ENCODE measurements at places on chromosomes 6 and 20.

DNA sequence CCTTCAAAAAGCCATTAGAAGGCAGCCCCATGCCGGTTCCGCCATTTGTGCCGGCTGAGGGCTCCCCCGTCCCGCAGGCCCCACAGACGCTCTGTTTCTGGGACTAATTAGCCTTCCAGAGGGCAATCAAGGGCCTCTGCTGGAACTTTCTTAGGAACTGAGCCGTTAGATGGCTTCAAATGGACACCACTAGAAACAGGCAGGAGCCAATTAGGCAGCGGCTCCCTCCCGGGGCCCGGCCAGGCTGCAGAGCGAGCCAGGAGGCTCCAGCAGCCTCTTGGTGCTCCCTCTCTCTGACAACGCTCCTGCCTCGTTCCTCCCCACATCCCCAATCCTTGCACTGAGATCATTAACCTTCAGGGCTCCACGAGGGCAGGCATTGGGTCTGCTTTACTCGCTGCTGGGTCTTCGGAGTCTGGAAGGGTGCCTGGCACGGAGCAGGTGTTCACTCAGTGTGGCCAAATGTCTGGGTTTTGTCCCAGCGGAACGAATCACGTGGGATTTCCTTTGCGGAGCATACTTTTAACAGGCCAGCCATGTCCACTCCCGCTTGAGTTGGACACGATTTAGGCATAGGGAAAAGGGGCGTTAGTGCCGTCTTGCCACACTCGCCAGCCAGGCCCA, 98.3 kb downstream of the TMEM242 start:
- no peaks in the 10 kb centered on the region for H3K27me3 ChIP-seq
- DNase-seq, result no peak
- H3K27ac ChIP-seq, result no peak overlapping the region

DNA sequence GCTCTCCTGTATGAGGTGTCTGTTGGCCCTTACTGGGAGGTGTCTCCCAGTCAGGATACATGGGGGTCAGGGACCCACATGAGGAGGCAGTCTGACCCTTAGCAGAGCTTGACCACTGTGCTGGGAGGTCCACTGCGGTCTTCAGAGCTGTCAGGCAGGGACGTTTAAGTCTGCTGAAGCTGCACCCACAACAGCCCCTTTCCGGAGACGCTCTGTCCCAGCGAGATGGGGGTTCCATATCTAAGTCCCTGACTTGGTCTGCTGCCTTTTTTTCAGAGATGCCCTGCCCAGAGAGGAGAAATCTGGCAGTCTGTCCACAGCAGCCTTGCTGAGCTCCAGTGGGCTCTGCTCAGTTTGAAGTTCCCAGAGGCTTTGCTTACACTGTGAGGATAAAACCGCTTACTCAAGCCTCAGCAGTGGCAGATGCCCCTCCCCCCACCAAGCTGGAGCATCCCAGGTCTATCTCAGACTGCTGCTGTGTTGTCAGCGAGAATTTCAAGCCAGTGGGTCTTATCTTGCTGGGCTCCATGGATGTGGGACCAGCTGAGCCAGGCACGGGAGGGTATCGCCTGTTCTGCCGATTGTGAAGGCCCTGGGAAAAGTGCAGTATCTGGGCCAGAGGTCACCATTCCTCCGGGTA, 36.3 kb upstream of the IBTK start:
- no peaks in the 10 kb centered on the region for H3K4me1 ChIP-seq
- H3K27ac ChIP-seq, result no peak overlapping the region
- no peak for DNase-seq
- no peak overlapping the region for H3K4me3 ChIP-seq
- H3K27me3 ChIP-seq, result no peaks in the 10 kb centered on the region

DNA sequence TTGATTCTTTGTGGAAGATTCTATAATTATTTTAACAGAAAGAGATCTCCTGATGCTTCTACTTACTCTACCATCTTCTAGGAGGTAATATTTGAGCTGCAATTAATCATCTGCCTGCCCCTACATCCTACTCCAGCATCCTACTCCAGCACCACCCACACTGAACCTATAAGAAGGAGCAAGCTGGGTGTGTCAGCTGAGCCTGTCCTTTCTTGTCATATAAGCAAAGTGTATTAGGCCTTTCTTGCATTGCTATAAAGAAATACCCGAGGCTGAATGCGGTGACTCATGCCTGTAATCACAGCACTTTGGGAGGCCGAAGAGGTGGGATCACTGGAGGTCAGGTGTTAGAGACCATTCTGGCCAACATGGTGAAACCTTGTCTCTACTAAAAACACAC, 84.2 kb upstream of the ARG1 start:
- H3K27me3 ChIP-seq, result no peaks in the 10 kb centered on the region
- no peaks in the 10 kb centered on the region for H3K4me1 ChIP-seq
- H3K4me3 ChIP-seq, result no peak overlapping the region
- no peak for DNase-seq
- no peak overlapping the region for H3K27ac ChIP-seq
- no peaks in the 10 kb centered on the region for H3K36me3 ChIP-seq

- no peak overlapping the region for H3K27ac ChIP-seq
- H3K4me1 ChIP-seq, result peaks cover 11% of the 10 kb centered on the region
- no peak overlapping the region for H3K4me3 ChIP-seq
- DNase-seq, result no peak
- H3K36me3 ChIP-seq, result peaks cover 20% of the 10 kb centered on the region
Observed at GRCh38 chr20:41426976-41427375, 60.4 kb upstream of the EMILIN3 start.

- no peak overlapping the region for H3K27ac ChIP-seq
- H3K4me3 ChIP-seq, result no peak overlapping the region
- DNase-seq, result no peak
- H3K36me3 ChIP-seq, result peaks cover 4% of the 10 kb centered on the region
- no peaks in the 10 kb centered on the region for H3K27me3 ChIP-seq
Observed at GRCh38 chr6:129632172-129632613, 77.8 kb downstream of the ARHGAP18 start.

DNA sequence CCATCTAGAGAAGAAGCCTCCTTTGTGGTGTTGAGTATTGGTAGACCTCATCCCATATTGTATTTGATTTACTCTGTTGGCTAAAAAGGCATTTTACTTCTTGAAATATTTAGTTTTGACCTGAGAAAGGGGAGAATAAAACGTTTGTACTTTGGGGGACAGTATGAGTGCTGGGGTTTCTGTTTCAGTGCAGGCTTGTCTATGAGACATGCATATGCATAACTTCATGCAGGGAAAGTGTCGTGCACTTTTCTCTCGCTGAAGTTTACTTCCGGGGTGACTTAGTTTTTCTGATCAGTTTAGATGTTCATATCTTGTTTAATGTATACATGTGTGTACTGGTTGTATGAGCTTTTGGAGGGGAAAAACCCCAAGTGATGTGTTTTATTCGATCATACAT, 59.5 kb downstream of the UTRN start:
- peak overlapping the region; percentile 84 for H3K27ac ChIP-seq
- no peaks in the 10 kb centered on the region for H3K36me3 ChIP-seq
- no peak overlapping the region for H3K4me3 ChIP-seq
- no peaks in the 10 kb centered on the region for H3K27me3 ChIP-seq
- peaks cover 43% of the 10 kb centered on the region for H3K4me1 ChIP-seq

DNA sequence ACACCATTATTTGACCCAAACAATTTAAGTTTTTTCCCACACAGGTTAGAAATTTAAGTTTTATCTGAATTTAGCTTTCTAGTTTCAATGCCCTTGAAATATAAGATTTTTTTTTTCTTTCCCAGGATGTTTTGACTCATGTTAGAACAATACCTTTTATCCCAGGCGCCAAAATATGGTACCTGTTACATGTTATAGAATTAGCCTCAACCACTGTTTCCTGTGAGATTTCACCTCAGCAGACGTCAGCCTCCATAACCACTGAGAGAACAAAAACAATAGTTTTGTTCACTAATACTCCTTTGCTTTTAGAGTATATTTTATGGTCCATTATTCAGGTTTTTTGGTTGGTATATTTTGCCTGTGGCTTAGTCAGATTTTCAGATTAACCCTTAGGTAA, 302.9 kb downstream of the CDKAL1 start:
- DNase-seq, result no peak
- H3K27me3 ChIP-seq, result no peaks in the 10 kb centered on the region
- no peak overlapping the region for H3K27ac ChIP-seq
- no peak overlapping the region for H3K4me3 ChIP-seq
- no peaks in the 10 kb centered on the region for H3K36me3 ChIP-seq

- no peak overlapping the region for H3K4me3 ChIP-seq
- H3K4me1 ChIP-seq, result peaks cover 3% of the 10 kb centered on the region
- no peak overlapping the region for H3K27ac ChIP-seq
Observed at GRCh38 chr6:90502866-90503407, 83.9 kb downstream of the MAP3K7 start.

Data from common myeloid progenitor, CD34-positive (primary cell).